H9 (cell line): ENCODE measurements at places on chromosomes 2 and 18. TPM values are rescaled to one million over a fixed set of nuclear protein-coding genes. Genes with fewer than 3 reads are reported as not detected.

- no peak for DNase-seq
These were observed 10.0 kb downstream of the SH3RF3 start for GRCh38 chr2:109139002-109139401.

GRCh38 chr2:89833780-89834117, 1142.3 kb downstream of the RPIA start:
- no peak for DNase-seq

GRCh38 chr2:17918789-17919188, 40.3 kb downstream of the KCNS3 start:
- DNase-seq = no peak

DNA sequence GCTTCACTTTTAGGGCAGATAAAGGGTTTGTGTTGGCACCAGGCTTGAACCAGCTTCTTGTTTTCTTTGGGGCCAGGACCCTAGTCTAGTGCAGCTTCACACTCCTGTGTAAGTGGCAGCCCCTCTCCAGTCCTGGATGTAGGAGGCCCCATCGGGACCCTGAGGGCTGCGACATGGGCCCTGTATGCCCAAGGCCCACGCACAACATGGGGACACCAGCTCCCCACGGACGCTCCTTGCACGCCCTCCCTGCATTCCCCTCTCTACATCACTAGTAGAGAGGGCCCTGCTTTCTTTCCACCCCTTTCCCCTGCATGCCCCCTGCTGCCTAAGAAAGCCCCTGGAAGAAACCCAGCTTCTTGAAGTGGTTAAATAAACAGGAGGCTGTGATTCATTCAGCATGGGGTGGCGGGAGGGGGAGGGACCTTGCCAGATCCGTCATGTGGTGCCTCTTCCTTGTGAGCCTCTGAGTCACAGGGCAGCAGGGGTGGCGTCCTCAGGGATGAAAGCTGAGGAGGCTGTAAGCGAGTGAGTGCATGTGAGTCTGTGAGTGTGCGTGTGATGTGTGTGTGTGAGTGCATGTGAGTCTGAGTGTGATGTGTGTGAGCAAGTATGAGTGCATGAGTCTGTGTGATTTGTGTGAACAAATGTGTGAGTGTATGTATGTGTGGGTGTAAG, 42.5 kb downstream of the COPS8 start:
- DNase-seq = peak; percentile 75

DNA sequence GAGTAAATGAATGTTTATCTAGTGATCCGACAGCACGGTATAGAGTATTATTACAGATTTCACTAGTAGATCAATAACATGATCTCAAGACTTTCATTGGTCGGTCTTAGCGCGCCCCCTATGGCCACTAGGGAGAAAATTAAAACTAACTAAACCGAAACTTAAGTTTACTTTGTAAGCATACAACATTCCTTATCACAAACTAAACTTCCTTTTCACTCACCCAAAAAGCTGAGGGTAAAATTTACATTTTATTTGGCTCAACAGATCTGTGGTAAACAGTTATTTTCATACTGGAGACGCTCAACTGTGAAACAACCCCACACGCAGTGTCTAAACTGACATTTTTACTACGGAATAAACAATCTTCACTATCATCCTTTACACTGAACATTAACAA, 215.6 kb upstream of the MAP2 start:
- DNase-seq = peak; percentile 31

- no peak for DNase-seq
These were observed 24.3 kb upstream of the RAB10 start for GRCh38 chr2:26009567-26009963.

GRCh38 chr2:59540864-59541263, 1012.6 kb downstream of the BCL11A start:
- no peak for DNase-seq

- peak; percentile 20 for DNase-seq
These were observed 93.9 kb upstream of the CTDP1 start for GRCh38 chr18:79585395-79586370.

- no peak for DNase-seq
These were observed 168.1 kb downstream of the KCNE4 start for GRCh38 chr2:223219872-223220657.

DNA sequence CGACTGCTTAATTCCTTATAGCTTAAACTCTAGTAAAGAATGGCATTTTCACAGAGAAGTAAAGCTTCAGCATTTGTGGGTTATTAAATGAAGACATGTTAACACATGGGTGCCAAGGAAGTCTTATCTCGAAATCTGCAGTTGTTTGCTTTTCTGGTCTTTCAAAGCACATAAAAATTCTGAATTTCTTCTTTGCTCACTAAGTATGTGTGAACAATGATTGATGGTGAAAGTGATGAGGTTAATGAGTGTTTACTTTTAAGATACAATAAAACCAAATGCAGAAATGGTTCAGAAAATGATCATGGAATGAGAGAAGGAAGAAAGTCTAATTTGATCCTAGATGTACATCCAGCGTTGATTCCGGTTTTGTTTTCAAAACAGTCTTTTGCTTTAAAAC, 234.6 kb upstream of the RAB12 start:
- no peak for DNase-seq

DNA sequence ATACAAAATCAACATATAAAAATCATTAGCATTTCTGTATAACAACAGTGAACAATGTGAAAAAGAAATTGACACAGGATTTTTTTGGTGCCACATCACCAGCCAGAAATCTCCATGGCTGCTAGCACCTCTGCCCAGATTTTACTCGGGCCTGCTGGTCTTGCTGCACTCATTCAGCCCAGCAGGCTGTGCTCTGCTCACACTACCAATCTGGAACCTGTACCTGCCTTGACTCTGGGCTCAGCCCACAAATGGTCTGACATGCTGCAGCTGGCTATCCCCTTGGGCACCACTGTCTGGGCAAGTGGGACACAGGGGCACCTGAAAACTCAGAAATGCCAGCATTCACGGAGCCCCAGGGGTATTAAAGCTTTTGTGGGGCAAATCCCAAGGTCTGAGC, 392.5 kb upstream of the NRXN1 start:
- peak; percentile 83 for DNase-seq

DNA sequence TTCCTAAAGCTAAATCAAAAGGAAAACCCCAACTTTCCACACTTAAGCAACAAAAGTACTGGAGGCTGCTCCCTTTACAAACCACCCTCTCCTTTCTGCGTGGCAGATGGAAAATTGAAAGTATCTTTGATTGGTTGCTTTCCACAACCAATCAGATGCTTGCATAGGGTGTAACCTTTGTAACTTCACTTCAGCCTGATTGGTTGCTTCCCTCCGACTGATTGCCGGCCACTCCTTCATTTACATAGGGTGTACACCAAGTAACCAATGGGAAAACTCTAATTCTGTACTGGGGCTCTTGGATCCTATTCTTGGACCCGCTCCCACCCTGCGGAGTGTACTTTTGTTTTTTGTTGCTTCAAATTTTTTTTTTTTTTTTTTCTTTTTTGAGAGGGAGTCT, 297.7 kb downstream of the NCKAP5 start:
- DNase-seq = no peak

DNA sequence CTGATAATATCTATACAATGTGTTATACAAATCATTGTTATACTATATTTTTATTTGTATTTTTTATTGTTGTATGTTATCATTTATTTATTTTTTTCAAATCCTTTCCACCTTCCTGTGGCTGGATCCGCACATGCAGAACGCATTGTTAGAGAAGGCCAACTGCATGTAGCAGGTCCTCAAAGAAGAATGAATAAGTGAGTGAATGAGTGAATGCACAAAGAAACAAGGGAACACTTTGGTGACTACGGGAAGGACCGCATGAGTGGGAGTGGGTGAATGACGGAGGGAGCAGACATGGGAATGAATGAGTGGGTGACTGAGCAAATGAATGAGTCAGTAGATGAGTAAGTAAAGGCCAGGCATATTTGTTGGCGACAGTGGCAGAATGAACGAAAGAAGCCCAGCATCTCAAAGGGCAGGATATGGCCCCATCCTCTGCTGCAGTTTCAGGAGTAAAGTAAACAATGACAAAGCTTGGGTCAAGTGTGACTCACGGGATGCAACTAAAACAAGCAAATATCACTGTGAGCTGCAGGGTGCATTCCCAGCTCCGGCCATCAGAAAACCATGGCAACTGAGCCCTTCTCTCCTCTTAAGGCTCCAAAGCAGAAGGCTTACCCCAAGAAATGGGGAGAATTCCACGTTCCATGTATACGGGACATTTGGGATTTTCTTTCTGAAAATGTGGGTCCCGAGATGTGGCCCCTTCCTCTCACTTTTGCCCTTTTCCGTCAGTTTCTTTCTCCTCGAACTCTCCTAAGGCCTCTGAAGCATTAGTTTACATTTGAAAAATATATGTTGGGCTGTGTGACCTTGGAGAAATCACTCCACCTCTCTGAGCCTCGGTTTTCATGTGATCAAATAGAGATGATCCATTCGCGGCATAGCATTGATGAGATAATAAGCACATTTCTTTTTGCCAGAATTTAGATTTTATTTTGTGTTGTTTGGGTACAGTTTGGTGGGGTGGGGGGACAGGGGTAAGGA, 24.5 kb downstream of the KCNF1 start:
- DNase-seq = peak; percentile 83

DNA sequence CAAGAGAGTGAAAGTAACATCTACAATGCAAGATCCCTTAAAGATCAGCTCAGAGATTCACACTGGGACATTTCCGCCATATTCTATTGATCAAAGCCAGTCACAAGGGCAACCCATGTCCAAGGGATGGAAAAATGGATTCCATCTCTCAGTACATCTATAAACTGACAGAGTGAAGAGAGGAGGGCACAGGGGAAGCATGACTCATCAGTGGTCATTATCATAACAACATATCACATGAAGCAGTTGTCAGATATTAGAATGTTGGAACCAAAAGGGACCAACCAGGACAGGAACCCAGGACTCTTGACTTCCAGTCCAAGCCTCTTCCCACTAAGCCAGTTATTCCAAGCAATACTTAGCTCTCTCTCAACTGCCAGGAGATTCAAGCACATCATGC, 54.9 kb upstream of the IGFBP2 start:
- no peak for DNase-seq

DNA sequence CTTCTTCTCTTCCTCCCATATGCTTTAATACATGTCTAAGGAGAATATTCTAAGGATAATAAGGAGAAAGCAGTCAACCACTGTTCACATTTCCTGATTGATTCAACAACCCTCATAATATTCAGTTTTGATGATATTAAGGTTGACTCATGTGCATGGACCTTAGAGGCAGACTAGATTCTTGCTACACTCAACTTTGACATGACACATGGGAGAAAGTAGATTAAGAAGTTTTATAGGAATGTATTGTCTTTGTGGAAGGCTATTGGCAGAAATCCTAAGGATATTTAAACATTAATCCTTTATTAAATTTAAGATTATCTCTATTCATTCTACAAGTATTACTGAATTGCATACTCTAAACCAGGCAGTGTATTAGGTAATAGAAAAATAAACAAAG, 309.1 kb upstream of the CYRIA start:
- DNase-seq = no peak

- DNase-seq = no peak
These were observed 63.5 kb downstream of the TBC1D8 start for GRCh38 chr2:101087638-101088037.

GRCh38 chr18:75678627-75679026, 251.1 kb upstream of the SMIM21 start:
- no peak for DNase-seq

DNA sequence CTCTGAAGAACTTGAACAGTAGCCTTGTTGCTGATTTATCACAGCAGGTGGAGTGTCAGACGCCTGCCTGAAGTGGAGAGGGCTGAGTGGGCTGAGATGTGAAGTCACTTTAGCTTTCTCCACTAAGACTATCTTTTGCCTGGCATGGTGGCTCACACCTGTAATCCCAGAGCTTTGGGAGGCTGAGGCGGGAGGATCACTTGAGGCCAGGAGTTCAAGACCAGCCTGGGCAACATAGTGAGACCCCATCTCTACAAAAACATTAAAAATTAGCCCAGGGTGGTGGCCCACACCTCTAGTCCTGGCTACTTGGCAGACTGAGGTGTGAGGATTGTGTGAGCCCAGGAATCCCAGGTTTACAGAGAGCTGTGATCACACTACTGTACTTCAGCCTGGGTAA, 60.6 kb upstream of the TTC39C start:
- DNase-seq = no peak

DNA sequence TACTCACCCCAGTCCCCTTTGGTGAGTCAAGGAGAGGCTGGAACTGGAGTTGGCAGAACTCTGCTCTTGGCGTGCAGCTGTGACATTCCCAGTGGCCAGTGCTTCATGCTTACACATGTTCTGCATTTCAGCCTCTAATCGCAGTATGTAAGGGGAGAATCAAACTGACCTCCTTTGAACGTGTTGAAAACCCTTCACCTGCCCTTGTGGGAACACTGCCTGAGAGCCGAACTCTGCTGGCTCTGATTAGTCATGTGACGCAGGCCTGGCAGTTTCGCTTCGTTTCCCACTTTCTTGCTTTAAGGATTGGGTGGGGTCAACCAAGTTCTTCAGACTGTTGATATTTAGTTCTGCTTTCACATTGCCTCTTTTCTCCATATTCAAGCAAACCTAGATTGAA, 173.8 kb upstream of the BCL2L11 start:
- DNase-seq = no peak

- DNase-seq = no peak
These were observed 129.5 kb downstream of the FAM124B start for GRCh38 chr2:224272237-224272910.

DNA sequence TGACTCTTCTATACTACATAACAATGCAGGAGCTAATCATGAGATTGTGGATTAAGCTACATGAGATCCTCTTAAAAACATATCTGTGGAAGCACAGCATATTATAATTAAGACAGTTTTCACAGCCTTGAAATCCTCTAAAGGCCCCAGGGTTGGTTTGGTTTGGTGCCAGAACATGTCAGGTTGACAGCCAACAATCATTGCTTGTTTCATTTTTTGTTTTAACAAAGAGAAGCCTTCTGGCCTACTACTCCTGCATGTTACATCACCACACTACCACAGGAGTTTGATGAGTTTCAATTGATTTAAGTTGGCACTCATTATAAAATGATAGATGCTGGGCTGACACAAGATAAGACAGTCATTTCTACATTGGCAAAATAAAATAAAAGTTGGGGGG, 255.9 kb upstream of the ERBB4 start:
- DNase-seq = no peak

GRCh38 chr2:148622366-148622765, 22.2 kb upstream of the EPC2 start:
- no peak for DNase-seq

The SRD5A2 gene
- total RNA-seq = not detected in 2 replicates

The SERPINB10 gene
- not detected in 2 replicates for total RNA-seq

The HSBP1L1 gene
- total RNA-seq = 0.46 TPM in 1 of 2 replicates, not detected in the other

The NYAP2 gene
- not detected in 2 replicates for total RNA-seq

The GALNT3 gene
- 17.3 and 18.5 TPM in 2 replicates for total RNA-seq

The CAPN14 gene
- 0.07 and 0.09 TPM in 2 replicates for total RNA-seq

The LOXHD1 gene
- total RNA-seq = 0.07 and 0.11 TPM in 2 replicates

The ING5 gene
- 60.4 and 66.0 TPM in 2 replicates for total RNA-seq

The OTOS gene
- not detected in 2 replicates for total RNA-seq

The GPAT2 gene
- 0.17 TPM in 1 of 2 replicates, not detected in the other for total RNA-seq

The LONRF2 gene
- 2.4 and 2.7 TPM in 2 replicates for total RNA-seq

The ABCG8 gene
- total RNA-seq = not detected in 2 replicates

The PARD6G gene
- total RNA-seq = 11.2 and 12.0 TPM in 2 replicates

The COL5A2 gene
- total RNA-seq = 10.5 and 13.6 TPM in 2 replicates

The CDCA7 gene
- 48.9 and 50.3 TPM in 2 replicates for total RNA-seq
